ENCODE measurements at places on chromosomes 6 and 20.

DNA sequence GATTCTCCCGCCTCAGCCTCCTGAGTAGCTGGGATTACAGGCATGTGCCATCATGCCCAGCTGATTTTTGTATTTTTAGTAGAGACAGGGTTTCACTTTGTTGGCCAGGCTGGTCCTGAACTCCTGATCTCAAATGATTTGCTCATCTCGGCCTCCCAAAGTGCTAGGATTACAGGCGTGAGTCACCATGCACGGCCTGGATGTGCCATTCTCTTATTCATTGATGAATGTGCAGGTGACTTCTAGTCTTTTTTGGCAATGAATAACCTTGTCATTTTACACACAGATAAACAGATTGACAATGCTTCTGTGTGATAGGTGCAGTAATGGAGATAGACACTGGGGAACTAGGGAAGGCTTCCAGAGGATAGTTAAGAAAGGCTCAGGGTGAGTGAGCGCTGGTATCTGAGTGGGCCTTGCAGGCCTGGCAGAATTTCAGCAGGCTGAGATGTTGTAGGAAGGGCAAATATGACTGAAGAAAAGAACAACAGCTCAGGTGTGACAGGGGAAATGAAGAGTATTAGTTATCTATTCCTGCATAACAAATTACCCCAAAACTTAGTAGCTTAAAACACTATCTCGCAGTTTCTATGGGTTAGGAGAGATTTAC lies 23.3 kb downstream of the PPARD start:
- peak; percentile 10 for DNase-seq

DNA sequence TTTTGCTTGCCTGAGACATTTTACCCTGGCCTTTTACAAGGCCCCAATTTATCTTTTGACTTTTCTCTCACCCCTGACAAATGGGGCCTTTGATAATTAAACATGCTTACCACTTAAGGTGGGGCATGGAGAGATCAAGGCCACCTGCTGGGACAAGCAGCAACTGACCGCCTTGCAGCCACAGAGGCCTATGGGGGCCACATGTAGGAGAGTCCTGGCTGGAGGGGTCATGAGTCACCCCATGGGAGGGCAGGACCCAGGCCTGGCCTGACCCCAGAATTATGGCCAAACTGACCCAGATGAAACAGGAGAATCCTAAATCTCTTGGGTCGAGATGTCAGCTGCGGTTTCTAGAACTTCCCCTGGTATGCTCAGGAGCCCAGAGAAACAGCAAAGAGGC lies 8.5 kb upstream of the OCSTAMP start:
- no peak for DNase-seq

GRCh38 chr20:10662151-10662550 lies 11.6 kb downstream of the JAG1 start:
- no peak for DNase-seq

DNA sequence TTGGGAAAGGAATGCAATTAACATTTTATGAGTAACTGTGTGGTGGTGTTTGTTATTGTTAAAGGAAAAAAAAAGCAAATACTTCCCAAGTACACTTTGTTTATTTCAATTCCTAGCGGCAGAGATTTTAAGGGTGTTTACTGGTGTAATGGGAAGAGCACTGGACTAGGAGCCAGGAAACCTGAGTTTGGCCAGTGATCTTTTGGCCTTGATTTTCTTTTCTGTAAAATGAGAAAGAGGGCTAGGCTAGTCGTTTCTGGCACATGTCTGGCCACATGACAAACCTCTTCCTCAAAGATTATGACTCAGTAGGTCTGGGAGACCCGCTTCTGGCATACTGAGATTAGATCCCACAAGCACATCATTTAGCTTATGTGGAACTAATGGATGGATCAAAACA lies 428.1 kb upstream of the NOX3 start:
- no peak for DNase-seq

- DNase-seq, result no peak
Observed at GRCh38 chr6:11276911-11277274, 44.4 kb upstream of the NEDD9 start.

DNA sequence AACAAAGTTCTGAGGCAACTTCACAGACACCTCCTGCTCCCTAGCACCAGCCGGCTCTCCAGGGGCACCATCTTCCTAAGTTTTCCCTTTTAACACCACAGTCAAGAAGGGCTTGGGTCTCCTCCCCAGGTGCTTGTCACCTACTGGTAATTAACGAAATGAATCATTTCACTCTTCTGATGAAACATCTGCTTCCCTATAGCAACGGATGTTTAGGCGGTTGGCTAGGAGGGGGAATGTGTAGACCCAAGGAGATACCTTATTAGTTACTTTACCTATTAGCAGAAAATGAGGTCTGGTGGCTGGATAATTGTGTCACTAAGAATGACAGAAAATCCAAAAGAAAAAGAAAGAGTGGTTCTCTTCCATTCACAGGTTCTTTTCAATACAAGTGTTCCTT lies 46.3 kb upstream of the FABP7 start:
- no peak for DNase-seq

GRCh38 chr6:36230371-36230770 lies 33.8 kb downstream of the BRPF3 start:
- DNase-seq, result no peak

GRCh38 chr6:46453741-46454316 lies 37.4 kb downstream of the RCAN2 start:
- no peak for DNase-seq

GRCh38 chr6:17589406-17590096 lies 10.6 kb upstream of the FAM8A1 start:
- peak; percentile 84 for DNase-seq

- DNase-seq, result peak; percentile 35
Observed at GRCh38 chr20:22106308-22106938, 401.0 kb downstream of the PAX1 start.

DNA sequence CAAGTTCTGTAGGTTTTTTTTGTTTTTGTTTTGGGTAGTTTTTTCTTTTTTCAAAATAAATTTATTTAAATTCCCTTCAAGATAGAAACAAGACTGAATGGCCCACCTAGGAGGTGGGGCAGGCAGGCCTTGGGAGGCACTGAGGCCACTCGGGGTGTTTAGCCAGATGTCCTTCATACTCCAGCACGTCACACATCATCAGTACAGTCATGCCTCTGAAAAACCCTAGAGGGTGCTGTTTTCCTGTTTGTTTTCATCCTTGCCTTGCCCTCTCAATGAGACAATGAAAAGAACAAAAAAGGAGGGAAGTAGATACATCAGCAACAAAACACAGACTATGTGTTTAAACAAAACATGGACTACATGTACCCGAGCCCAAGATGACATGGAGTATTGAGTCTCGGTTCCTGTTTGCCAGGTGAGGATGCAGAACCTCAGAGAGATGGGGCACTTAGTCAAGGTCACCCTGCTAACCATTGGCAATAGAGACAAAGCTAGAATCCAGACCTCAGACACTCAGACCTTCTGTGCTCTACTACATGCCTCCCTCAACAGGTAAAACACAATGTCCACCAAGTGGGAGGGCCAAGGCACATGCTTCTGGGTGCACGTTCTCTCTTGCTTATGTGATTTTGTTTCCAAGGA lies 26.8 kb upstream of the CLIC5 start:
- peak; percentile 30 for DNase-seq

DNA sequence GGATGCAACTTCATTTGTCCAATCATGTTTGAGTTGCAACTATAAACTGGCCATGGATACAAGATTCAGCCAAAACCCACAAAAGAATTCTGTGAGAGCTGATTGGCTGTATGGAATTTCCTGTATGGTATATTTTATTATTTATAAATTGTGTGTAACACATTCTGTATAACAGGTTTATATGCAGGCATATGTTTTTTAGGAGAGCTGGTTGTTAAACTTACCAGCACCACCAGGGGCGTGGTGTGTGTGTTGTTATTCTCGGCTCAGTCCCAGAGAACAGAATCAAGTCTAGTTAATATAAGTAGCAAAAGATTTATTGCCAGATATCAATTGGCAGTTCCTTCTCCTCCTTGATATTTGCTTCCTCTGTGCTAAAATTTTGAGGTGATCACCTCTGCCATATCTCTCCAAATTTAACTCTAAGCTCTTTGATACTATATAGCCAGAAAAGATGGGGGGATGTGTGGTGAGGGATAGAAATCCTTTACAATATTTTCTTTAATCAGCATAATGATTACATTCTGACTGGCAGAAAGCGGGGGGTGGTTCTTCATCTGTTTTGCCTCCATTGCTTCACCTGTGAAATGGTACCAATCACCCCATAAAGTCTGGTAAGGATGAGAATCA lies 22.9 kb downstream of the CNBD2 start:
- DNase-seq, result no peak

GRCh38 chr20:50993876-50994275 lies 29.0 kb downstream of the KCNG1 start:
- DNase-seq, result no peak

GRCh38 chr6:10305790-10306415 lies 109.0 kb downstream of the TFAP2A start:
- peak; percentile 37 for DNase-seq

DNA sequence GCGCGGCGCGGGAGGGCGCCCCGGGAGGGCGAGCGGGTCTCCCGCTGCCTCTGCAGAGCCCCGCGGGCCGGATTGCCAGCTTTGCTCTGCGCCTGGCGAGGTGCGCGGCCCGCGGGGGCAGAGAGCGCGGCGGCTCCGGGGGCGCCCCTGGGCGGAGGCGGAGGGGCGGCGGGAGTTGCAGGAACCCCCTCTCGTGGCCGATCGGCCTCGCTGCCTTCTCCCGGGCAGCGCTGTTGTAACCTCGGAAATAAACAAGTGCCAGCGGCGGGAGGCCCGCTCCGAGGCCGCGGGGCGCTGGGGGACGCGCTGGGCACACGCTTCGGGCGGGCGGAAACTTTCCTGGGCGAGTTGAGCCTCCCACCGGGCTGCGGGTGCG lies 1.2 kb downstream of the CDH4 start:
- DNase-seq, result peak; percentile 31

DNA sequence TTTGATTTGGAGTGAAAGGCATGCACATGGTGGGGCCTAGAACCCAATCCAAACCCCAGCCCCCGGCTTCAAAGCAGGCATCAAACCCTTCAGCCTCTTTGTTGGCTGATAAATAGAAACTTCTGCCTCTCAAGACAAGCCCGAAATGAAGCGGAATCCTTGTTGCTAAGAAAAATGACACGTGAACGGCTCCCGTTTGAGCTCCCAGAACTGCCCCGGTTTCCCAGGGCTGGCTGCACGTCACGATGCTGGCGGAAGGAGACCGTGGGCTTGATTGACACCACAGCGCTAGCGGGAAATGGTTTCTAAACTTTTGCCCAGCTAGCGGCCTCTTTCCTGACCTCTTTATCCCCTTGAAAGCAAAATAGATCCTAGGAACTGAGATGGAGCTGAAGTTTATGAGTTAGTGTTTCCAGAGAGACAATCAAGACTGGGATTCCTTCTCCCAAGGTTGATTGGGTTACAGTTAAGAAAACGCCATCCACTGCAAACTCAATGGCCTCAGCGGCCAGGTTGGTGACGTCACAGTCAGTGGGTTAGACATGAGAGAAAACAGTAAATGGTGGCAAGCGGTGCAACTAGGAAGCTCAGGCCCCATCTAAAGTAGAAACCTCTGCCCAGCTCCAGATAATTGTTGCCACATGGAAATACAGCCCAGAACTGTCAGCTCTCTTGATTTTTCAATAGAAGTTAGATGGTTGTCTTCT lies 117.0 kb downstream of the ANKRD60 start:
- no peak for DNase-seq

DNA sequence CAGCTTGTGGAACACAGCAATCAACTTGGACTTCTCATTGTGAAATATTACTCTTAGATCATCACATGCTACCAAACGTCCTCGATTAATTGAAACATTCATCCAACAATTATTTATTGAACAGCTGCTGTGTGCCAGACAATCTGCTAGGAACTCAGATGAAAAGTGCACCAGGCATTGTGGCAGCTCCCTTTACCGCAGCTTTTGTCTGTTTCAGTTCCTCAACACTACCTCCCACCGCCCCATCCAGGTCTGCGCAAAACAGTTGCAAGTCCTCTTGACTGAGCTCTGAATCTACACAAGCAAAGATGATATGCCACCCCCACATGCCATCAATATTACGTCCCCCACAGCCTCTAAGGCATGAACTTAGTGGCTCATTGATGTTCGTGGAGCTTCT lies 1094.4 kb upstream of the MAP3K7 start:
- no peak for DNase-seq

DNA sequence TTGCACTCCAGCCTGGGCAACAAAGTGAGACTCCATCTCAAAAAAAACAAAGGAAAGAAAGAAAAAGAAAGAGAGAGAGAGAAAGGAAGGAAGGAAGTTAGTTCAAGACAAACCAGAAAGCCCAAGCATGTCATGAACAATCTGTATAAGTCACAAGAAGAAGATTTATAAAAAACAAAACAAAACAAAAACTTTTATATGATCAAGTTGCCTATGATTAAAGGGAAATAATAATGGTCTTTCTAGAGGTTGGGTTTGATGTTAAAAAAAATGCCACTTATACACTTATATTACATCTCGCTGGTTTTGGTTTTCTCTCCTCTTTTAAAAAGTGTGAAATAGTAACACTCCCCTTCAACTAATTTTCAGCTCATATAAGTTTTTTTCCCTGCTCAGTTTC lies 146.2 kb upstream of the CARMIL1 start:
- peak; percentile 6 for DNase-seq

DNA sequence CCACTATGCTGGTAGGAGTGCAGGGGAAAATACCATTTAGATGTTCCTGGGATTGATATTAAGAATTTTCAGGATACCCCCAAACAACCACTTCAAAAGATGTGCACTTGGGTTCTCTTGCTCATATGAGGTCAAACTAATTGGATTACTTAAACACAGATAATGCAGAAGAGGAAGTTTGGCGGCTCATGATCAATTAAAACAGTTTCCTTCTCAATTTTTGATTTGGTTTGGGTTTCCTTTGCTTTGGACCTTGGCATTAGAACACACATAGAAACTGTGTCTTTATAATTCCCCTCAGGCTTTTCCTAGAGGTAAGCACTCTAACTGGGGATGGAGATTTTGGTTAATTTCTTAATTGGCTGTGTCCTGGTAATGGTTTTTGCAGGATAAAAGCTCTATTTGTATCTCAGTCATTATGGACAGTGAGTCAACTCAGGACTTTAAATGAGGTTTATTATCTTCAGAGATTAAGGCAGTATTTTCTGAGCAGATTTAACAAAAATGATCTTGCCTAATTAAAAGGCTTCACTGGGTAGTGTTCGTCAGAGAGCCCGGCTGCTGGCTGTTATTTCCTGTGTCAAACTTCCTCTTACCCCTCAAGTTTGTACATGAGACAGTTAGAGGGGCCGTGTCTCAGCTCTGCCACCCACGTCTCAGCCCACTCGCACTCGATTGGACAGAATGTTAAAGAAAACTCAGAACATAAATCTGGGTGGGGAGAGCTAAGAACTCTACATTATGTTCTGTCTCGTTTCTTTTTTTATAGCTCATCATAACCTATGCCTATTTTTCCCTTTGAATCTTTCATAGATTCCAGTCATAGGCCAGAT lies 50.3 kb upstream of the PREP start:
- no peak for DNase-seq

- DNase-seq, result no peak
Observed at GRCh38 chr6:118296129-118296901, 251.8 kb upstream of the PLN start.

GRCh38 chr20:21505810-21506530 lies 7.9 kb downstream of the NKX2-2 start:
- DNase-seq, result no peak

DNA sequence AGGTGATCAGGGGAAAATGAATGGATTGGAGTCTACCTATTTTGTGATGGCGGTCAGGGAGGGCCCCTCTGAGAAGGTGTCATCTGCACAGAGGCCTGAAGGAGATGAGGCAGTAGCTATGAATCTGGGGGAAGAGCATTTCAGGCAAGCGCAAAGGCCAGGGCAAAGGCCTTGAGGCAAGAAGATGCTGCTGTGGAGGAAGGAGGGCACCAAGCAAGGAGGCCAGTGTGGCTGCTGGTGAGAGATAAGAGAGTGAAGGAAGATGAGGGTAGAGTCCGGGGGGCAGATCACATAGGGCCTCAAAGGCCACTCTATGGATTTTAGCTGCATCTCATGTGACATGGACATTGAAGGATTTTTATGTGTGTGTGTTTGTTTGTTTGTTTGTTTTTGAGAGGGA lies 20.6 kb upstream of the CSNK2A1 start:
- DNase-seq, result no peak
